ENCODE measurements at places on chromosomes 5 and 9.

GRCh38 chr5:133108481-133108921 lies 56.7 kb downstream of the HSPA4 start:
- DNase-seq = no peak

GRCh38 chr5:172533058-172533398 lies 78.7 kb upstream of the SH3PXD2B start:
- DNase-seq = no peak

DNA sequence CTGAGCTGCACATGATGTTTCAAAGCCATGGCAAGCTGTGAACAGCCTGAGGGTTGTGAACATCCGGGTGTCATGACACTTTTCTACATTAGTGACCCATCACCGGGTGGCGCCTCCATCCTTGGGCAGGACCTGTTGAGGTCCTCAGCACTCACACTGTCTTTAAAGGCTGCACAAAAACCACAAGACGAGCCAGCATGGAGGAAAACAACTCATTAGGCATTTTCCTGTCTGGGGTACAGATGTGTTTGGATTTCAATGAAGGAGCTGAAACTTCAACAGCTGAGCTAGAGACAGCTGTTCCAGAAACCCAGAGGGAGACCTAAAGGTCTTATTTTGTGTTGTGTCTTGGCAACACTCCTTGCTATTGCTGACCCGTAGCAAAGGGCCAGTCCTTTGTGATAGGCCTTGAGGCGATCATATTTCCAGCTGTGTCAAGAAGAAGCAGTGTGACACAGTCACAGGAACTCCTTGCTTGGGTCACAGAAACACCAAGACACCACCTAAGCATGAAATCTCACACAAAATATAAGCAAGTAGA lies 151.8 kb upstream of the VLDLR start:
- no peak for DNase-seq

DNA sequence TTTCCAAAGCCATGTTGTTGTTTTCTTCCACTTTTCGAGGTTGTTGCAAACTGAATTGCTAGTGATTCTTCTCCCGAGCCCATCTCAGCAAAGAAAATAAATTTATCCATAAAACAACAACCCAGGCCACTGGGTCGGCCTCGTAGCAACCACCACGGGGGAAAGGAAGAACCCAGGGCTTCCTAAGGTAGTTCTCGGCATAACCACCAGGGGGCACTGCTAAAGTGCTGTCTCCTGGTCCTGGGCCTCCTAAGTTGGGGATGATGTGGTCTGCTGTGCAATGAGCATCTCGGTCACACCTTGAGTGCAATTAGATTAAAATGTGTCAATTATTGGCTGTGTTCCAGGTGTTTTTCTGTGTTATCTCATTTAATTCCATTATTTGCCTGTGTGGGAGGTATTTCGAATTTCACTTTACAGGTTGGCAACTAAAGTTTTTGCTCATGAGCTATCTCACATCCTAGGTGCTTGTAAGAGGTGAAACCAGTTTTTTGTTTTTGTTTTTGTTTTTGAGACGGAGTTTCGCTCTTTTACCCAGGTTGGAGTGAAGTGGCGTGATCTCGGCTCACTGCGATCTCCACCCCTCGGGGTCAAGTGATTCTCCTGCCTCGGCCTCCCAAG lies 102.8 kb upstream of the DAP start:
- peak; percentile 16 for DNase-seq

- no peak for DNase-seq
Observed at GRCh38 chr9:89634995-89635742, 30.4 kb downstream of the GADD45G start.

- no peak for DNase-seq
Observed at GRCh38 chr9:134982311-134982710, 64.6 kb upstream of the FCN1 start.

- DNase-seq = no peak
Observed at GRCh38 chr9:7067169-7067568, 309.4 kb downstream of the KDM4C start.

DNA sequence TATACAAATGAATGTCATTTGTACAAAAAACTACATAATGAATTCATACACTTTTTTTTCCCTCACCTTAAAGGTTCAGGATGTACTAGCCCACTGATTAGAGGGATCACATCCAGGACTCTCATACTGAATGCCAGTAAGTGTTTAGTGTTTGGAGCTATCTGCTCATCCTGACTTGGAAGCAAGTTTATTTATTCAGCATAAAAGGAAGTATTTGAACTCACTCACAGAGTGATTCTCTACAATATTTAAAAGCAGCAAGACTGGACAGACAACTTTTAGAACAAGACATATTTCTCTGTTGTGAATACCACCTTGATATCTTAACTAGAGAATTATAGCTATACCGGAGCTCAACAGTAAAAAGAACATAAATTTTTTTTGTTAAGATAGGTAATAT lies 14.8 kb upstream of the IQGAP2 start:
- no peak for DNase-seq

GRCh38 chr5:116553366-116553765 lies 21.3 kb downstream of the SEMA6A start:
- no peak for DNase-seq

- no peak for DNase-seq
Observed at GRCh38 chr9:92965759-92966517, 18.6 kb downstream of the FGD3 start.

DNA sequence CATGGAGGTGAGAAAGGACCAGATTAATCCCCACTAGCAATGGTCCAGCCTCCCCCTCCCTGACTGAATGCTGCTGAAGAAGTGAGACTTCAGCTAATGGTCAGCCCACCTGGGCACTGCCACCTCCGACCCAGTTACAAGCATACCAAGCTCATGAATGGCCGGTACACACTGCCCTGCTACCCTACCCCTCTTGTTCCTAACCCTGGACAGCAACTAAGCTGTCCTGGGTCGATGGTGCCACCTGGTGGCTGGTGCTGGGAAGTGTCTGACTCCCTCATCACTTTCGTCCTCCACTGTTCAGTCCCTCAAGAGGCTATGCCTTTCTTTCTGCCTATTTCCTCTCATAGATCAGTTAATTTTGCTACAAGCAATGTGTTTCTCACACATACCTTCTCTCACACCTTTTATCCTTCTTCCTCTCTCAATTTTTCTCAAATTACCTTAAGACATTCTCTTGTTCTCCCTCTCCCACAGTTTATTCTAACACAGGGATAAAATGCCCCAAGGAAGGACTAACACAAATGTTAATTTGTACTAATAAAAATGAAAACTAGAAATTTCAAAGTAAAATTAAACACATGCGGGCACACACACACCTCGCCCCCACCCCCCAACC lies 42.4 kb downstream of the PAX5 start:
- no peak for DNase-seq

DNA sequence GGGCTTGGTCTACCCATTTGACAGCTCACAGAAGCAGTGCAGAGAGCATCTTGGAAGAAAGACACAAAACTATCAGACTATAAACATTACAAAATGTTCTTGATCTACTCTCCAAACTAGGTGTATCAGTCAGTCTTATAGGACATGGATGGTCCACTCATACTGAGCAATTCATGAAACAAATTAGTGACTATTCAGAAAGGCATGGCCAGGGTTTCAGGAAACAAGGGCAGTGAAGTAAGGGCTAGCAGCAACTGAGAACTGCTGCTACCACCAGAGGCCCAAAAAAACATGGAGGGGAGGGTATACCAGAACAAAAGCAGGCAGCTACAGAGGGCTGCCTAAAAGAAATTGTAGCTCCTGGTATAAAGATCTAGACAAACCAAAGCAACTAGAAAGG lies 287.0 kb downstream of the PIK3R1 start:
- no peak for DNase-seq

DNA sequence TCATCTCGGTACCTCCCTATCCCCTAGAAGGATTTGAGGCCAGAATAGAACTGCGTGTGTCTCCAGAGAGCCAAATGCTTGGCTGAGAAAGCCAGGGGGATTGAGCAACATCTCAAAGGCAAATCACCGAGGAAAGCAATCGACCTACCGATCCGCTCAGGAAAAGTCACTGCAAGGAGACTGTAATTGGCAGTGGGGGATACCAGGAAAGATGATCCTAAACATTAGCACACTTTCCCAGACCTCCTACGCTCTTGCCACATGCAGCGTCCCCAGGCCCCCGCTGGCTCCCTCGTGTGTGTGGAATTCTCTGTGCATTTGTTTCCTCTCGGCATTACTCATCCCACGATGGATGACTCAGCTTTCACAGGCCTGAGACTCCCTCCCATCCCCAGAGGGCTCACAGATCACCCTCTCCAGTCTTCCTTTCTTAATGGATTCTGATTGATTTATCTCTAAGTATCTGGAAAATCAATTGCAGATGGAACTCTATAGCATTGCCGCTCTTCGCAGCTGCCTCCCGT lies 82.2 kb upstream of the ICE1 start:
- DNase-seq = no peak

- DNase-seq = no peak
Observed at GRCh38 chr9:7360513-7360912, 439.1 kb downstream of the DMAC1 start.

- DNase-seq = no peak
Observed at GRCh38 chr9:137306850-137307254, 4.8 kb upstream of the NRARP start.

GRCh38 chr5:1526190-1526631 lies 2.5 kb upstream of the LPCAT1 start:
- no peak for DNase-seq

GRCh38 chr5:80172067-80172695 lies 83.7 kb downstream of the SERINC5 start:
- no peak for DNase-seq

- DNase-seq = no peak
Observed at GRCh38 chr5:7018198-7018597, 305.0 kb downstream of the TENT4A start.

GRCh38 chr9:133901184-133901835 lies 90.8 kb downstream of the VAV2 start:
- DNase-seq = no peak

GRCh38 chr5:24854850-24855249 lies 210.1 kb upstream of the CDH10 start:
- no peak for DNase-seq

- no peak for DNase-seq
Observed at GRCh38 chr5:142385194-142385593, 60.4 kb upstream of the SPRY4 start.

- DNase-seq = no peak
Observed at GRCh38 chr5:178460598-178460997, 129.6 kb downstream of the COL23A1 start.

- no peak for DNase-seq
Observed at GRCh38 chr5:180395540-180396274, 42.6 kb upstream of the GFPT2 start.

DNA sequence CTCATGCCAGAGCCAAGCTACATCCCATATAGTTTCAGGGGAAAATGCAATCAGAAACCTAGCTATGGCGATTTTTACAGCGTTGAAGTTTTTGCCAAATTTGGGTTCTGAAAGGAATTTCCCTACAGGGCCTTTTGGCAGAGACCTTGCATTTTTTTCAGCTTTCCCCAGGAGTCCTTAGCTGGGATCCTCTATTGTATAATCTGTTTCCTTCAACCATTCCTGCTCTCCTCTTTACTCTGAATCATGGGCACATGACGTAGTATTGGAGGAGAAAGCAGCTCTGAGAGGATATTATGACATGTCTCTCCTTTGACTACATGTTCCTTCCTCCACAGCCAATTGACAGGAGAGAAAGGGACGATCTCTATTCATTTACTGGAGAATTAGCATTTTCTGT lies 118.5 kb upstream of the ERCC6L2 start:
- DNase-seq = no peak

DNA sequence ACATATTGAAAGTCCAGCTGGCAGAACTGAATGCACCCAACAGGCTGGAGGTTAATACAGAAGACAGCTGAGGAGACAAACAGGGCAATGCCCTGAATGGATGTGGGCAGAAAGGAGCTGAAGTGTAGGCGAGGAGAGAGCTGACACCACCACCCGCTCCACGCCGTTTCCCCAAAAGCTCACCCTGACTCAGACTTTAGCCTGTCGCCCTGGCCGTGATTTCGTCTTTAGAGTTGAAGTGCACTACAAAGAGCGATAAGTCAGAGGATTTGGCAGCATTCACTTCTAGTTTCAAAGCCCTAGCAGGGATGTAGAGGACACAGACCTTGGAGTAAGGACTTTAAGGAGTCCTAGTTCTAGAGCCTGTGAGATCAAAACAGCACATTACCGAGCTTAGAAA lies 2.2 kb upstream of the ERAP1 start:
- peak; percentile 4 for DNase-seq

DNA sequence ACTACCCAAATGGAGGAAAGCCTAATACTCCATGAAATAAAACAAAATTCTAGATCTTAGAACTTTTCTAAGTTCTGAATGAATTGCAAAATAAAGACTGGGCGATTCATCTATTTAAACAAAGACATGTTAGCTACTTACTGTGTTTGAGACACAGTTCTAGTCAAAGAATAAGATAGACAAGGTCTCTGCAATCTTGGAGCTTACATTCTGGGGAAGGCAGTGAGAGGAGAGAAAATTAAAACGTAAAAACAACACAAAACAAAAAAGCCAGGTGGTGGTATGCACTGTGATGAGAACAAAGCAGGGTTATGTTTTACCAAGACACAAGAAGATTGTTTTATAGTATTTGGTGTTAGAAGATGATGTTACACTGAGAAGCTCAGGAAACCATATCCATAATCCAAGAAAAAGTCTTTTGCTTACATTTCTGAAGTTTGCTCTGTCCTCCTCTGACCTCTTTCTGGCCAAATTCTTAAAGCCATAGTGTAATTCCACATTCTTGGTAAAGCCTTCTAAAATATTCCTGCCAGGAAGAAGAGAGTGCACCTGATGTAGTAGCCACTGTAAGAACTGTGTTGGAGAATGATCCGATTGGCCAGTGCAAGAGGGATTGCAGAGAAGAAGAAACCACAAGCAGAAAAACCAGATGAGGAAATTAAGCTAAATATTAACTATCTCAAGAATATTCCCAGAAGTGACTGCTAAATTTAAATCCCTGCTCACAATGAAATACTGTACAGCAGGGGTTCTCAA lies 218.4 kb downstream of the PCSK1 start:
- DNase-seq = no peak

DNA sequence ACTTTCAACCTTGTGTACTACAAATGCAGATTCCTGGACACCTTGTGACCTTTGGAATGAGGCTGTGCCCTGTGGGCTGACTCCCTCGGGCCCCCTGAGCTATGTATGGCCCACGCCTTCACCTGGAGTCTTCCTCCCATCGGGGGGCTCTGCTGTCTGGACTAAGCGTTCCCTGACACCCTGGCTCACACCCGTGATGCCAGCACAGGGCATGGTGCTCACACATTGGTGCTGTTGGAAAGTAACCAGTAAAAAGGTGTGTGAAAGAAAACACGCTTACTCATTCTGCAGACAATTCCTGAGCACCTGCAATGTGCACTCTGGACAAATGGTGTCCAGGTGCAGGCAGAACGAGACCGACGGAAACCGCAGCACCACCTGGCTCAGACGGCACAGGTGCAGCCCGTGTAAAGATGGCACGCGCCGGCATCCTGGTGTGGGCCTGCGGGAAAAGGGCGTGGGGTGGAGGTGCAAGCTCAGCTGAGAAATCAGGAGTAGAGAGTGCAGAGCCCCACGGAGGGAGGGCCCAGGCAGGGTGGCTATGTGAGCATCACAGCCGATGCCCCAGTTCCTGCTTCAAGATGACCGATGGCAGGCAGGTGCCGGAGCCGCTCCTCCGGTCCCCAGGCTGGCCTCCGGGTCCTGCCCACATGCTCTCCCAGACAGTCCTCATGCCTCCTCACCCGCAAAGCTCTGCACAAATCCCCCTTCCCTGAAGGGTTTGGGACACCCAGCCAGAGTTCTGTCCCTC lies 11.0 kb downstream of the LPCAT1 start:
- no peak for DNase-seq

Measured in activated naive CD4-positive, alpha-beta T cell (primary cell).